ENCODE measurements at places on chromosomes 5 and 9. TPM values are rescaled to one million over a fixed set of nuclear protein-coding genes. Genes with fewer than 3 reads are reported as not detected.

Gene OR1J2
- total RNA-seq, result not detected

Gene GADD45G
- total RNA-seq, result not detected

Gene FOXD4L5
- not detected for total RNA-seq

Gene FGF1
- total RNA-seq, result not detected

Gene CCL28
- total RNA-seq, result not detected

Gene REXO4
- total RNA-seq, result 30.4 TPM

Gene PGM5
- not detected for total RNA-seq

Gene RCL1
- total RNA-seq, result 31.6 TPM

Gene MAML1
- 12.1 TPM for total RNA-seq

Gene CTSV
- total RNA-seq, result 6.0 TPM

Gene NOXA1
- 1.2 TPM for total RNA-seq

Gene HAVCR2
- total RNA-seq, result not detected

Gene CCDC171
- 2.5 TPM for total RNA-seq

Gene LCN15
- total RNA-seq, result 0.29 TPM

Gene HTR4
- total RNA-seq, result not detected

Gene GNA14
- total RNA-seq, result not detected

Gene KCNN2
- not detected for total RNA-seq

Gene PAEP
- total RNA-seq, result 0.75 TPM

Gene FREM1
- total RNA-seq, result 33.6 TPM

Gene DMGDH
- 7.9 TPM for total RNA-seq

Gene ADAMTS12
- not detected for total RNA-seq

Gene ADAMTS13
- total RNA-seq, result 0.91 TPM

Gene TENT4A
- total RNA-seq, result 7.7 TPM

Gene PCDHA9
- total RNA-seq, result not detected

Gene PDE6A
- not detected for total RNA-seq

Gene CDC20B
- not detected for total RNA-seq

Gene C1QTNF2
- not detected for total RNA-seq
